ENCODE measurements at places on chromosomes 2 and 18.

GRCh38 chr18:9897129-9897528 lies 11.4 kb downstream of the TXNDC2 start:
- no peaks in the 10 kb centered on the region for H3K27me3 ChIP-seq
- H3K4me3 ChIP-seq = no peak overlapping the region
- no peak overlapping the region for H3K27ac ChIP-seq
- no peak for DNase-seq
- H3K36me3 ChIP-seq = no peaks in the 10 kb centered on the region

DNA sequence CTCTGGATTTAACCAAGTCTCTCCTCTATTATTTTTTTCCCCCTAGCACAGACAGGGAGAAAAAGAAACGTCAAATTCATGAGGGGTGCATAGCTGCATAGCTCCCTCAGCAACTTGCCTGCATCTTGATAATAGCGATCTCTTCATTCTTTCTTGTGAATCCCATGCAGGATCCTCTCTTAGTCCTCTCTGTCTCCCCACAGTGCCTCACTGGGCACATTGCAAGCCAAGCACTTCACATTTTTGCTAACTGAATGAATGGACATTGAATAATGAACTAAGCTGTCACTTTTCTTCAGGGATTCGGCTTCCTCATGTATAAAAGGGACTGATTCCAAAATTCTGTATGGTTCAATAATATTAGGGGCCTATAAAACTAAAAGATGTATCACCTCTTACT lies 2.9 kb upstream of the EPB41L3 start:
- H3K4me1 ChIP-seq = peaks cover 14% of the 10 kb centered on the region
- H3K27me3 ChIP-seq = peaks cover 11% of the 10 kb centered on the region
- no peak overlapping the region for H3K4me3 ChIP-seq
- no peaks in the 10 kb centered on the region for H3K36me3 ChIP-seq

GRCh38 chr2:23246992-23247683 lies 137.8 kb upstream of the KLHL29 start:
- no peaks in the 10 kb centered on the region for H3K27me3 ChIP-seq
- peaks cover 5% of the 10 kb centered on the region for H3K4me1 ChIP-seq
- H3K27ac ChIP-seq = no peak overlapping the region

GRCh38 chr2:96923810-96924774 lies 54.2 kb upstream of the SEMA4C start:
- no peaks in the 10 kb centered on the region for H3K27me3 ChIP-seq
- H3K4me3 ChIP-seq = no peak overlapping the region
- H3K4me1 ChIP-seq = peaks cover 28% of the 10 kb centered on the region
- no peaks in the 10 kb centered on the region for H3K36me3 ChIP-seq
- DNase-seq = no peak
- no peak overlapping the region for H3K27ac ChIP-seq

DNA sequence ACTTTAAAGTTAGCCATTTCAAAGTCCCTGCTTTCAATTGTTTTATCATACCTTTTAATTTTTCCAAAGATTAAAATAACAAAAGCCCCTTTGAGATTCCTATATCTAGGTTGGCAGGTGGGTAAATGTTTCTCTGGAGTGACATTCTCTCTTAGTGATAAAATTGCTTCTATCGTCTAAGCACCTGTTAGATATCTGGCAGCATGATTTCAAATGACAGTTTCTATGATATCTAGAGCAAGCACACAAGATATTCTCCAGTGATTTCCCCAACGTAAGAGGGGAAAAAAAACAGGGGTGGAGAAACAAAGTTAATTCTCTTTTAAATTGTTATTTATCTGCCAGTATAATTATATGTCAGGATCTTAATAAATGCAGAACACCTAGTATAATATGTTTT lies 610.2 kb downstream of the DSC3 start:
- H3K4me3 ChIP-seq = no peak overlapping the region
- H3K27ac ChIP-seq = no peak overlapping the region
- DNase-seq = no peak
- no peaks in the 10 kb centered on the region for H3K27me3 ChIP-seq
- no peaks in the 10 kb centered on the region for H3K4me1 ChIP-seq

GRCh38 chr2:16214391-16214790 lies 274.0 kb downstream of the MYCN start:
- no peak for DNase-seq
- no peak overlapping the region for H3K27ac ChIP-seq
- no peaks in the 10 kb centered on the region for H3K4me1 ChIP-seq
- no peaks in the 10 kb centered on the region for H3K27me3 ChIP-seq
- H3K36me3 ChIP-seq = no peaks in the 10 kb centered on the region
- no peak overlapping the region for H3K4me3 ChIP-seq

GRCh38 chr18:59272221-59272888 lies 899 bp downstream of the RAX start:
- peaks cover 43% of the 10 kb centered on the region for H3K4me1 ChIP-seq
- H3K27ac ChIP-seq = no peak overlapping the region
- peaks cover 99% of the 10 kb centered on the region for H3K27me3 ChIP-seq

- no peaks in the 10 kb centered on the region for H3K4me1 ChIP-seq
- H3K4me3 ChIP-seq = no peak overlapping the region
- H3K36me3 ChIP-seq = no peaks in the 10 kb centered on the region
- H3K27me3 ChIP-seq = no peaks in the 10 kb centered on the region
- H3K27ac ChIP-seq = no peak overlapping the region
Measured at GRCh38 chr18:75167759-75168618, 41.0 kb downstream of the PTGR3 start.

DNA sequence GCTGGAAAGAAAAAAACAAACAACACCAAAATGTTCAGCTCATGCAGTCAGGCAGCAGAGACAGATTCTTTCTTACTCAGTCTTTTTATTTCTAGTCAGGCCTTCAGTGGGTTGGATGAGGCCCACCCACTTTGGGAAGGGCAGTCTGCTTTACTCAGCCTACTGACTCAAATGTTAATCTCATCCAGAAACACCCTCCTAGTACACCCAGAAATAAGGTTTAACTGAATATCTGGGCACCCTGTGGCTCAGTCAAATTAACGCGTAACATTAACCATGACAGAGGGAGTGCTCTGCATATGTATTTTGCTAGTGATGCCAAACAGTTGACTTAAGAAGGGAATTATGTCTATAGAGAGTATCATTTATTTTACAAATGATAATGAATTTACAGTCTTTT lies 401.6 kb downstream of the PARD3B start:
- H3K36me3 ChIP-seq = no peaks in the 10 kb centered on the region
- no peaks in the 10 kb centered on the region for H3K27me3 ChIP-seq
- H3K4me3 ChIP-seq = no peak overlapping the region
- H3K4me1 ChIP-seq = no peaks in the 10 kb centered on the region
- H3K27ac ChIP-seq = no peak overlapping the region
- no peak for DNase-seq

DNA sequence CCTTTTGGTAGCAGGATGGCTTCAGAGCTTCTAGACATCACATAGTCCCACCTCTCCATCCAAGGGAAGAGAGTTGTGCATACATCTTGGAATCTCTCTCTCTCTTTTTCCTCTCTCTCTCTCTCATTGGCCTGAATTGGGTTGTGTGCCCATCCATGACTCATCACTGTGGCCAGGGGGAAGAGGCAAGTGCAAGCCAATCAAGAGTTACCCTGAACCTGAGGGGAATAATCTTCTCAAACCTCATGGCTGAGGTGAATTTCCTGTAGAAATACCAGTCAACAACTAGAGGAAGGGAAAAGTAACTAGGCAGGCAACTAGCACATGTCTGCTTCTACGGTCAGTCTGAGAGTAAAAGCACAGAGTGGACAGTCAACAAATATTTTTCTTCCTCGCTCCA lies 7.3 kb upstream of the CHN1 start:
- no peak overlapping the region for H3K4me3 ChIP-seq
- DNase-seq = no peak
- H3K27ac ChIP-seq = no peak overlapping the region

All from suprapubic skin (tissue), 4 donors.